ENCODE measurements at places on chromosomes 2 and 18.
A peak's percentile ranks its signal among the peaks of the same experiment; 100 is the strongest.

- DNase-seq, result no peak
Observed at GRCh38 chr18:78410094-78410786, 569.4 kb upstream of the SALL3 start.

GRCh38 chr2:159457589-159457988, 158.8 kb downstream of the BAZ2B start:
- no peak for DNase-seq

GRCh38 chr2:64609227-64609941, 44.3 kb downstream of the SERTAD2 start:
- peak; percentile 28 for DNase-seq

DNA sequence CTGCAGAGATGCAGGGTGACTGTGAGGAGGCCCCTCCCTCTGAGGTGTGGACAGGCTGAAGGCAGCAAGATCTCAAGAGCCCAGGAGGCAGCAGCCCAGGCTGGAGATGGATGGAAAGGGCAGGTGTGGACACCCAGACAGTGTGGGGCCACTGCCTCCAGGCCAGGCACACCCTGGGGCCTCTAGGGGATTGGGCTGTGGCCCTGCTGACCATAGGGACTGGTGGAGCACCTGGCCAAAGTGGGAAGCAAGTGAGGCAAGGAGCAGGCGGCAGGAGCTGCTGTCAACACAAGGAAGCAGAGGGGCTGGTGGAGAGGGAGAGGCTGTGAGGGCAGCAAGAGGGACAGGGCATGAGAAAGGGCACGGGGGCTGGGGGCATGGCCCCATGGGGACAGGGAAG, 10.8 kb downstream of the SNED1 start:
- DNase-seq, result no peak

- DNase-seq, result no peak
Observed at GRCh38 chr2:63993871-63994270, 25.4 kb downstream of the VPS54 start.

- DNase-seq, result no peak
Observed at GRCh38 chr18:55552526-55553189, 35.3 kb downstream of the TCF4 start.

DNA sequence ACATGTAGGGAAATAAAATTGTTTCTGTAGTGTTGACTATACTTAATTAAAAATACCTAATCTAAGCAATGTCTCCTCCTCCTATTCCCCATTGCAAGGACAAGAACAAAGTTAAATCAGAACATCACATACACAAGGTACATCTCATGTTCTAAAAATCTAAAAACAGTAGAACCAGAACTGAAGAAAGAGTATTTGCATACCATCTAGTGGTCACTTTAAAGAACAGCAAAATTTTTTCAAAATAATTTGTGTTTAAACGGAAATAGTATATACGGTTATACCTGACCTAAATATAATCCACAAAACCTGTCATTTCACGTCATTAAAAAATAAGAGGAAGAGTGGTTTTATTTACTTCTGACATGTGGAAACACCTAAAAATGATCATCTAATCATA, 294.3 kb upstream of the KCNH7 start:
- no peak for DNase-seq

- no peak for DNase-seq
Observed at GRCh38 chr2:225231900-225232299, 167.6 kb upstream of the NYAP2 start.

- DNase-seq, result no peak
Observed at GRCh38 chr2:67802291-67802690, 260.5 kb downstream of the C1D start.

GRCh38 chr18:38932752-38933151, 1367.2 kb upstream of the CELF4 start:
- no peak for DNase-seq

DNA sequence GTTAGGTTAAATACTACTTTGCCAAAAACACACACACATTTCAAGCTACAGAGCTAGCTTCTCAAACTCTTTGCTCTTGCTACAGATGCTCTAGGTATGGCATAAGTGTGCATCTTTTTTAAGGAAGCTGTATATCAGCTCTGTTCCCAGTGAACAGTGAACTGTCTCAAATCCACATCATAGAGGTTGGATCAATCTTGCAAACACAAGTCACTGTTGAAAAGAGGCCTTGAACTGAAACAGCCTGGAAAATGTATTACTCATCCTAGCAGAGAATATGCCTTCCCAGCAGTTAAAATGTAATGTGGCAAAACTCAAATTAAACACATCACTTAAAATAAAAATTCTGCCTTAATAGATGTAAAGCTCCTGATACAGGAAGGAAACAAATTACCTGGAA, 151.8 kb downstream of the WDPCP start:
- no peak for DNase-seq

- no peak for DNase-seq
Observed at GRCh38 chr2:173653432-173653805, 298.7 kb downstream of the CDCA7 start.

DNA sequence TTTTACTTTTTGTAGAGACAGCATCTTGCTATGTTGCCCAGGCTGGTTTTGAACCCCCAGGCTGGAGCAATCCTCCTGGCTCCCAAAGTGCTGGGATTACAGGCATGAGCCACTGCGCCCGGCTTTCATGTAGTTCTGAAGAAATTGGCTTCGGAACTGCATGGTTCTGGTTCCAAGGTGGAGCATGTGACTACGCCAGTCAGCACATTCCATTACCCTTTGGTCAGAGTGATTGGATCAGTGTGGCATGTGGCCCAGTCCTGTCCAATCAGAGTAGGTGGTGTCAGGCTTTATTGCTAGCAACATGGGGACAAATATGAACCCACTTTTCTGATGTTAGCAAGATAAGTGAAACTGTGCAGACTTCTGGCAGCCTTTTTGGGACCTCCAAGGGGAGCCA, 16.3 kb upstream of the ATOH8 start:
- no peak for DNase-seq

DNA sequence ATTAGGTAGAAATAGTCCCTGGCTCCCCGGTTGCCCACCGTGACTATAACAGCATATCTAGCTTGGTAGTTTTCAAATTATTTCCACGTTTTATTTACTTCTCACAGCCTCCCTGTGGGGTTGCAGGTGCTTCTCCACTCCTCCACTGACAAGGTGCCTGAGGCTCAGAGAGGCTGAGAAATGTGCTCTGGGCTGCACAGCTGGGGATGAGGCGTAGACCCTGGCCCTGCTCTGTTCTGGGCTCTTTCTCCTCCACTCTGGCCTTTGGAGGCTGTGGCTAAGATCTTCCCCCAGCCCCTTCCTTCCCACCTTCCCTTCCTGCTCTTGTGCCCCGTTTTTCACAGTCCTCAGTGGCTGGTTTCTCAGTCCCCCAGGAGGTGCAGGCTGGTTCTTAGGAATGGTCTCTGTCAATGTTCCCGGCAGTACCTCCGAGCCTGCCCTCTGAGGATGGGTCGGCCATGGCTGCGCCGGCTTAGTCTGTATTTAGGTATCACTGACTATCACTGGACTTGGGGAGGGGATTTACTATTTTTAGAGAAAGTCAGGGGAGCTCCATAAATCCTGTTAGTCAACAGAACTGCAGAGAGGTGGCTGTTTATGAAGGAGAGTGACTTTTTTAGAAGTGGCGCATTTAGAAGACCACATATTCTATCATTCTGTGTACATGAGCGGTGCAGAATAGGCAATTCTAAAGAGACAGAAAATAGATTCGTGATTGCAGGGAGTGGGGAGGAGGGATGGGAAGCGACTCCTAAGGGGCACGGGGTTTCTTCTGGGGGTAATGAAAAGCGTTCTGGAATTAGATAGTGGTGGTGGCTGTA, 35.0 kb downstream of the HPCAL1 start:
- no peak for DNase-seq

- DNase-seq, result no peak
Observed at GRCh38 chr2:54239427-54239826, 16.6 kb downstream of the TSPYL6 start.

DNA sequence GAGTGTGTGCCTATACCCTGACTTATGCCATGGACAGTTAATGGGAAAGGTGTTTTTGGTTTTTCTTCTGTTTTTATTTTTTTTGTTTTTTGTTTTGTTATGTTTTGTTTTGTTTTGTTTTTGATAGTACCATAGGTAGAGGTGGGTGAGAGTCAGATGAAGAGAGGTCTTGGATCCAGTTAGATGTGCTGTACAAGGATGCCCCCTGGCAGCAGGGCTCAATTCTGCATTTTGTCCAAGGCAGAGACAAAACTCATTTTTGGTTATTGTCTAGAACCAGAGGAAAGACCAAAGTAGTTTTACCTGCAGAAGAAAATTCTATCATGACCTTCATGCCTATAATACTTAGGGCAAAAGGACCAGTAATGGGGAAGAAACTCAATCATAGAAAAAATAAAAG, 48.5 kb downstream of the SLC5A7 start:
- no peak for DNase-seq

DNA sequence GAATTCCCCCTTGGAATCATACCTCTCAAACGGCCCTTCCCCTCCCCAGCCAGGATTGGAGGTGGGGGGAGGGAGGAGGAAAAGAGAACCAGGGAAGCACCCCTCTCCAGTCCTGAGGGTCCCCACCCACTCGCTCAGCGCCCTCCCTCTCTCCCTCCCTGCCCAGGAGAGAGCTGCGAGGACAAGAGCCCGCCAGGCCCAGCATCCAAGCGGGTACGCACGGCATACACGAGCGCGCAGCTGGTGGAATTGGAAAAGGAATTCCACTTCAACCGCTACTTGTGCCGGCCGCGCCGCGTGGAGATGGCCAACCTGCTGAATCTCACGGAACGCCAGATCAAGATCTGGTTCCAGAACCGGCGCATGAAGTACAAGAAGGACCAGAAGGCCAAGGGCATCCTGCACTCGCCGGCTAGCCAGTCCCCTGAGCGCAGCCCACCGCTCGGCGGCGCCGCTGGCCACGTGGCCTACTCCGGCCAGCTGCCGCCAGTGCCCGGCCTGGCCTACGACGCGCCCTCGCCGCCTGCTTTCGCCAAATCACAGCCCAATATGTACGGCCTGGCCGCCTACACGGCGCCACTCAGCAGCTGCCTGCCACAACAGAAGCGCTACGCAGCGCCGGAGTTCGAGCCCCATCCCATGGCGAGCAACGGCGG, 14.4 kb downstream of the HOXD3 start:
- DNase-seq, result no peak

DNA sequence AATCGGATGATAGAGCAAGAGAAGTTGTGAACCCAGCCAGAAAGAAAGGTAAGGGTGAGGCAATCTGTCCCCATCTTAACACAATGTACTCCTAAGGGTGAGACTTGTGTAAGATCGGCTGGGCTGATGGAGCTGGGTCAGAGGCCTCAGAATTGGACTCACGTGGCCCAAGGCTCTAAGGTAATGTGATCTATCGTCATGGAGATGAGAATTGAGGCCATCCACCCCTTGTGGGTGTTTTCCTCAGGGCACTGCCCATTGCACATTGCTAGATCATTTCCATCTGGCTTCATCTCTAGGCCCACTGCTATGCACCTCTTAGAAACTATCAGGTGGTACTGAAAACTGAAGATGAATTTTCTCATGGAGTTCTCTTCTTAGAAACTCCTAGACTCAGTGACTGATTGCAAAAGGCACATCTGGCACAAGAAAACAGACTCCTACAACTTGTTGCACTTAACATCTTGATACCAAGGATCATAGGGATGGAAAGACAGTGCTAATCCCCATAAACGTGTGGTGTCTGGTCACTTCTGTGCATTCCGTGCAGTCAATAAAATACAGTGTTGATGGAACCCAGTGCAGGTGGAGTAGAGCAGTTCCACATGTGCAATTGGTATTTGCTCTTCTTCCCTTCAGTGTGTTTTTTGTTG, 228.9 kb upstream of the FOSL2 start:
- DNase-seq, result no peak

DNA sequence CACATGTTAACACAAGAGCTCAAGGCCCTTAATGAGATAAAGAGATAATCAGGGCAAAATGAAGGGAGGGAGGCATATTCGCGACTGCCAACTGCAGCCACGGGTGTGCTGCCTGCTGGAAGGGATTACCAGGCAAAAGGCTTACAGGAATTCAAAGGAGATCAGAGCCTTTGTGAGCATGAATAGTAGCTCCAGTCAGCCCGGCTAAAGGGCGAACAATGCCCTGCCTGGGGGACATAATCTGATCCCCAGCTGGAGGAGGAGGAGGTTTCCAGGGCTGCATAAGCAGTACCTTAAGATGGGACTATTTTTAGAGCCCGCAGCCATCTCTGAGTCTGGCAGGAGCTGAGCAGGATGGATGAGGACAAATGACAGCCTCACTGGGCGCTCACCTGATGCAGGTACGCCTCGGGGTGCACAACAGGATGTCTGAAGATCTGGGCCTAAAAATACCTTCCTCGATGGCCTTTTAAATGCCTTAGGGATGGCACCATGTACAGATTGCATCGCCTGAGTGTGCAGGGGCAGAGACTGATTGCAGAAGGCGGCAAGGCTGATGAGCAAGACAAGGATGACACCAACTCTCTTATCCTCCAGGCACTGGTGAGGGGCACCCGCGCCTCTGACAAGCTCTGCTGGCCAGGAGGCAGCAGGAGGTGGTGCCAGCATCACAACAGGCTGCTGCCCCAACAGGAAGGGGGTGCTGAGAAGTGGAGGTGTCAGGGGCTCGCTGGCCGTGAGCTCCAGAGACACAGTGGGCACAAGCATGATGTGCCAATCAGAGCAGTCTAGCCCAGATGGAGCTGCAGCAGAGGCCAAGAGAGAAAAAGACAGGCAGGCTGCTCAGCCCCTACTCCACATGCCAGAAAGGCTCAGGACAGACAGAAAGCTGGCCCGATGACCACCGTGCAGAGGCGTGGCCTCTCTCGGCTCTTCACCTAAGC, 111.4 kb downstream of the EIPR1 start:
- no peak for DNase-seq

- no peak for DNase-seq
Observed at GRCh38 chr2:165911981-165912380, 41.6 kb downstream of the TTC21B start.

DNA sequence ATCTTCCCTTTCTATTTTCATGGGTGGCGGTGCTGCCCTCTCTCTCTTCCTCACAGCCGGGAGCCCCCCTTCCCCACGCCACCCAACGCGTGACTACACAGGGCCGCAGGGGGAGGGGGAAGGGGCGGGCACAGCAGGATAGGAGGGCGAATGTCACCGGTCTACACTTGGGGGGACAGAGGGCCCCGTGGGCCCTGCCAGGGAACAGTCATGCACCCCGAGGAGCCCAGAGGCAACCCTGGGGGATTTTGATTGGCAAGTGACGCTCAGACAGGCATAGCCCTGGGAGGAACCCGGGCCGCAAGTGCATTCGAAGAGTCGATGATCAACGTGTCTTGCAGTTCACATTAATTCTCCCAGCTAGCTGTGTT, 91.1 kb upstream of the ANKRD30BL start:
- no peak for DNase-seq

GRCh38 chr2:209942426-209942825, 60.0 kb upstream of the RPE start:
- no peak for DNase-seq

GRCh38 chr2:167579826-167580225, 667.6 kb downstream of the STK39 start:
- DNase-seq, result no peak

- no peak for DNase-seq
Observed at GRCh38 chr18:50281972-50282520, 723 bp upstream of the MBD1 start.

- DNase-seq, result no peak
Observed at GRCh38 chr2:58871469-58872142, 630.5 kb upstream of the FANCL start.

GRCh38 chr2:27735263-27735904, 36.1 kb upstream of the MRPL33 start:
- DNase-seq, result no peak

- no peak for DNase-seq
Observed at GRCh38 chr2:147827088-147827375, 17.8 kb upstream of the ACVR2A start.

- DNase-seq, result no peak
Observed at GRCh38 chr2:226995625-226996041, 159.8 kb downstream of the RHBDD1 start.

GRCh38 chr18:2409906-2410305, 161.4 kb downstream of the METTL4 start:
- no peak for DNase-seq

GRCh38 chr18:77016936-77017335, 115.6 kb downstream of the MBP start:
- no peak for DNase-seq
